ENCODE measurements at places on chromosomes 6 and 20. TPM values are rescaled to one million over a fixed set of nuclear protein-coding genes. Genes with fewer than 3 reads are reported as not detected.

- DNase-seq, result no peak
Observed at GRCh38 chr20:24727795-24728194, 221.3 kb upstream of the CST7 start.

DNA sequence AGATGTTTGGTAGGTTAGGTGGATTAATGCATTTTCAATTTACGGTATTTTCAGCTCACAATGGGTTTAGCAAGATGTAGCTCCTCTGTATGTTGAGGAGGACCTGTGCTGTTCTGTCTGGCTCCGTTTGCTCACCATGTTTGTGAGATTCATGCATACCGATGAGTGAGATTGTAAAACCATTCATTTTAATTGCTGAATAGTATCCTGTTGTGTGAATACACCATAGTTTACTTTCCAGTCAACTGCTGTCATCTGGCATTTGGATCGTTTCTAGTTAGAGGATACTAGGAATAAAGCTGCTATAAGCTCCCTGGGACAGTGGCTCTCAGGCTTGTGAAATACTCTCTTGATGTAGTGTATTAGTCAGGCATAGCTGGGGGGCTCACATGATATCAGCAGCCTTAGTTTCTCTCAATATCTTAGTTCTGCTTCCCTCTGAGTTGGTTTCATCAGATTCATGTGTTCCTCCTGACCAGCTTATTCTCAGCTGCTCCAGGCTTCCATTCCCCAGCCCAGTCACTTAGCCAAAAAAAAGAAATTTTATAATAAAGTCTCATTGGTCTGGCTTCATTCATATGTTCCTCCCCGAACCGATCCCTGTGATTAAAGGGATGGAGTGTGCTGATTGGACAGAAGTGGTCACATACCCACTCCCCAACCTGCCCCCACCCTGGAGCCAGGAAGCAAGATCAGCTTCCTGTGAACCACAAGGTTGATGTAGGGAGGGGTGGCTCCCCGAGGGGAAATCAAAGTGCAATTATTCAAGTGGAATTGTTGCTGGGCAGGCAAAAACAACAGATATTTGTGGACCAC, 10.9 kb upstream of the B4GALT5 start:
- DNase-seq, result no peak

DNA sequence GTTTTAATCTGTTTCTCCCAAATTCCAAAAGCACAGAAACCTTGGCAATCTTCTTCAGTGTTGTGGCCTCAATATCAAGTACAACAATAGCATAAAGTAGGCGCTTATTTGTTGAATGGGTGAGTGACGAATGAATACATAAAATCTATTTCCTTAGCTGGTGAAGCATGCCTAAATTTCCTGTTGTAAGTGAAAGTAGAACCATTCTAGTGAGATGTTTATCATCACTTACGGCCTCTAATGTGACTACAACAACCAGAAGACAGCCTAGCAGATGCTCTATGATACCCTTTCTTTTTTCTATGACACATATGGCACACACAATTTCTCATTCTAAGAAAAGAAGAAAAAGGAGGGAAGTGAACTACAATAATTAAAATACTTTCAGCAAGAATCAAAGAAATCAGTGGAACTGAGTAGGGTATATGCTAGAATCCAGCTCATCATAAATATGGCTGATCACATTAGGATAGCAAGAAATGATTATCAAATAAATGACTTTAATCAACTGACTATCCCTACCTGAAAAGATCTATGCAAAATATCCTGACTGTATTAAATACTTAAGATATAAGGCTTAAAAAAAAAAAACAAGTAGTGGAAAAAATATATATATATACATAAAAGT, 67.4 kb downstream of the BTBD9 start:
- DNase-seq, result no peak

DNA sequence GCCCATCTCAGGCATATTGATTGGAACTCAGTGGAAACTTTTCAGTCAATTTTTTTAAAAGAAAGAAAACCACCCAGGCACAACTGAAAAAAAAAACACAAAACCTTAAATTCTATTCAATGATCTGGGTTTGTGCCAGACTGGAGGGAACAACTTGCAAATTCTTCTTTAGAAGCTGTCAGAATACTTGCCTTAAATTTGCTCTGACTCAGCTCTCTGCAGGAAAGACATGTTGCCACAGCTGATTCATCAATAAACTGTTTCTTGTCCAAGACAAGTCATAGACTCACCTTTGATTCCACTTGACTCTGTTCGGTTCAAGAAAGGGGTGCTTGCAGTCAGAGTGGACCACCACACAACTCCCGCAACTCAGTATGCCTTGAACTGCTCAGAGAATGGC, 117.8 kb upstream of the F13A1 start:
- no peak for DNase-seq

DNA sequence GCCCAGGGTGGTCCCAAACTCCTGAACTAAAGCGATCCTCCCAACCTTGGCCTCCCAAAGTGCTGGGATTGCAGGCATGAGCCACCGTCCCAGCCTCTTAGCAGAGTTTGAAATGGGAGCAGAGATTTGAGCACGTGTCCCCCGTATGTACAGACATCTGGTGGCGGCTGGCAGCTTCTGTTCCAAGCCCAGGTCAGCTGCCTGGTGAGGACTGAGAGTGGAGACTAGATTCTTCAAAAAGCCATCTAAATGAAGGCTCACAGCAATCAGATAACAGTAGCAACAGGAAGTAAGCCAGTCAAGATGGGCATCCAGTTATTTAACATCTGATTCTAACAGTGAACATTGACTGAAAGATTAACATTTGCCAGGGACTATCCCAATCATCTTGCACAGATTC, 128.1 kb upstream of the AKAP12 start:
- DNase-seq, result no peak

DNA sequence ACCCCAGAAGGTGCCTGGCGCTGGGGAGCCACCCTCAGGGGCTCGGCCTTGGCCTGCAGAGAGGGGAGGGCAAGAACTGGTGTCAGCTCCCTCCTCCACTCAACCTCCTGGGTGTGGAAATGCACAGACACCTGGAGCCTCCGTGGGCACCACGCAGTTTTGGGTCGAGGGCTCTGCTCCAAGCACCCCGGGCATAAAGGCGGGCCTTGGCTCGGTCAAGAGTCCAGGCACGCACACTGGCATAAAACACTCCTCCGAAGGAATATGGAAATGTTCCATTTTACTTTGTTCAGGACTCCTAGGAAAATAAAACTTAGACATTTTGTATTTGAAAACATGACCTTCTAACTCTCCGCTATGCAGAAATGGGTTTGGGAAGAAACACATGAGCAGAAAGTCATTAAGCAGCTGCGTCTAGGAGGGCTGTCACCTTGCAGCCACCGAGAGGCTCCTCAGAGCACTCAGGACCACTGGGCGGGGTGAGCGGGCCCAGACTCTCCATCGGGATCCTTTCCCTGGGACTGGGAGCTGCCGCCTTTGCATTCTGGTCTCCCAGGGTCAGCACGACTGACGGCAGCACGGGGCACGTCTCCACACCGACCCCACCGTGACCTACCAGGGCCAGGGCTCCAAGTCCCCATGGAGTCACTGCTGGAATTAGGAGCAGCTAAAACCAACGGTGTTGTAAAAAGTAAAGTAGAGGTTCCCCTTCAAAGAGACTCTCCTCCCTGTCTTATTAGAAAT, 46.0 kb upstream of the DACT2 start:
- DNase-seq, result peak; percentile 50

DNA sequence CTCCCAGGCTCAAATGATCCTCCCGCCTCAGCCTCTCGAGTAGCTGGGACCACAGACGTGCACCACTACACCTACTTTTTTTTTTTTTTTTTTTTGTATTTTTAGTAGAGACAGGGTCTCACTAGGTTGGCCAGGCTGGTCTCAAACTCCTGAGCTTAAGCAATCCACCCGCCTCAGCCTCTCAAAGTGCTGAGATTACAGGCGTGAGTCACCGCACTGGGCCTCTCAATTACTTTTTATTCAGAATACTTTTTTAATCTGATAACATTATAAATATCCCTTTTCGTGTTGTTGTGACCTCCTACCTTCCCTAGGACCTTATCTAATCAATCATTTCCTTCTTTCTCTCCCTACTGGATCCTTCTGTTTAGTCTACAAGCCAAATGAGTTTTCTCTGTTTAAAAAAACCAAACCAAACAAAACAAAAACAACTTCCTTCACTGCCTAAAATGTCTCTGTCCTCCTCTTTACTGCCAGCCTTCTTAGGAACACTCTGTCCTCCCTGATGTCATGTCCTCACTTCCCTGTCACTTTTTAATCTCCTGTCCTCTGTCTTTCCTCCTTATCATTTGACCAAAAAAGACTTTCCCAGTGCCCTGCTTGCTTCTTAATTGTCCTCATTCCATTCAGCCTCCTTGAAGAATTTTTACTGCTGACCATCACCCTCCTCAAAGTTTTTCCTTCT, 85.0 kb downstream of the CAP2 start:
- no peak for DNase-seq

- no peak for DNase-seq
Observed at GRCh38 chr6:38133932-38134703, 314.6 kb downstream of the ZFAND3 start.

The ZNF311 gene
- total RNA-seq, result 2.8 TPM

DNA sequence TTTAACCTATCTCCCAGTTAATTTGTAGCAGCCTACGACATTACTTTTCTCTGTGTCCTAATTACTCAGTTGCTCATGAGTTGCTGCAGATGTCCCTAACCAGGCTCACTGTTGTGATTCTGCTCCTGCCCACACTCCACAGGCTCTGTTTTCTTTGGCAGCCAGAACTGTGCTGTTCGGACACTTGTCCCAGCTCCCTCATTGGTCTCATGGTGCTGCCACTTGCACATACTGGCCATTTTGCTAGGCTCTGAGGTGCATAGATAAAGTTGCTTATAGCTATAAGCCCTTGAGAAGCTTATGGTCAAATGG, 55.0 kb downstream of the NOX3 start:
- DNase-seq, result no peak

The ACTR5 gene
- total RNA-seq, result 17.0 TPM

The ADAT2 gene
- 9.1 TPM for total RNA-seq

- DNase-seq, result no peak
Observed at GRCh38 chr20:48092596-48093280, 307.5 kb upstream of the SULF2 start.

GRCh38 chr6:35294308-35294945, 3.2 kb upstream of the DEF6 start:
- peak; percentile 91 for DNase-seq

DNA sequence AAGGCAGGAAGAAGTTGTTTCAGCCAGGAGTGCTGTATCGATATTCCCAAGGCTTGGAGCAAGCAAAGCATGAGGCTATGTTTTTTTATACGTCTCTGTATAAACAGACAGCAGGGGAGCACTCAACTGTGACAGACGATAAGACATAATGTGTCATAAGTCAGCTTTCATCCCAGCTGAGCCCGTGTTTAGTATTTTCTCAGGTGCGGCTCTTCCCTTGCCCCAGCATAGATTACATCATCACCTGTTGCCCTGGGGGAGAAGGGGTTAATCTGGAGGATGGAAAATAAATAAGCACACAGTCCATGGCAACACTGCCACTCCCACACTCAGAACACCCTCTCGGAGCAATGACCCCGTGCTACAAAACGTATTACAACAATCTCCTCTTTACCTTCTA, 22.1 kb upstream of the KCNK5 start:
- DNase-seq, result no peak

- DNase-seq, result no peak
Observed at GRCh38 chr6:80639181-80639629, 532.7 kb downstream of the BCKDHB start.

The SLC2A10 gene
- 7.4 TPM for total RNA-seq

GRCh38 chr6:153405931-153406330, 274.8 kb upstream of the RGS17 start:
- no peak for DNase-seq
